ENCODE measurements at places on chromosomes 3 and 15.

DNA sequence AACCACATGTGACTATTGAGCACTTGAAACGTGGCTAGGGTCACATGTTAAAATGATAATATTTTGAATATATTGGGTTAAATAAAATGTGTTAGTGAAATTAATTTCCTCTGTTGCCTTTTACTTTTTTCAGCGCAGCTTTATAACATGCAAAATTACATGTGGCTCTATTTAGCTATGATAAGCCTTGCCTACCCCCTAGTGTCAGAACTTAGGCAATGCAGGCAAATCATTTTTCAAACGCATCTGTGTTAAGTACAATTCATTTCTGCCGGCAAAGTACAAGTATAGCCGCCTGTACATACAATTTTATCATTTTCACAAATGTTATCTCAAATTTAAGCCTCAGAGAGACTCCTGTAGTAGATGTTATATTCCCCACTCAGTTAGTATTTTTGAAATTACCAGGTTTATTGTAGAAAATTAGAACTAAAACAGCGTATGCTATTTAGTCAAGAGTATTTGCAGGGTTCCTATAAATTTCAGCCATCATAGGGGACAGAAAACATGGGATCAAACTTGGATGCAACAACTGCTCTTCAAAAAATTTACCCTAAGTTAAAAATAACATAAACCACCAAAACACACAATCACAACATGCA, 56.1 kb downstream of the TAFA4 start:
- peak; percentile 55 for DNase-seq

GRCh38 chr15:49751191-49751590, 130.3 kb downstream of the DTWD1 start:
- DNase-seq: no peak

- no peak for DNase-seq
Observed at GRCh38 chr3:51720292-51721061, 13.6 kb downstream of the GRM2 start.

DNA sequence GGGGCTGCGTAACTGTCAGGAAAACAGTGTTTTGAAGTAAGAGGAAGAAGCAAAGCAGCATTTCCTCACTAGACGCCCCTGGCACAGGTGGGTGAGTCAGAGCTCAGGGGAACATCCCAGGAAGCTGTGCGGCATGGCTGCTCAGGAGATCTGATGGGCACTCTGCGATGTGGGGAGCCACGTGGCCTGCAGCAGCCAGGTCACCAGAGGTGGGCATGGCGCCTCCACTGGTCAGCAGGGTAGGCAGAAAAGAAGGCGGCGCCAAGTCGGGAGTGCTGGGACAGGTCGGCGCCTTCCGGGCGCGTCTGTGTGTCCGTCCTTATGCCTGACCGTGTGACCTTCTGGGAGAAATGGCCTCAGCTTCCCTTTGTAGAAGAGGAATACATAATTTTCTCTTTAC, 249.9 kb upstream of the ST8SIA2 start:
- no peak for DNase-seq

GRCh38 chr3:3340965-3341895, 161.7 kb upstream of the CRBN start:
- no peak for DNase-seq

DNA sequence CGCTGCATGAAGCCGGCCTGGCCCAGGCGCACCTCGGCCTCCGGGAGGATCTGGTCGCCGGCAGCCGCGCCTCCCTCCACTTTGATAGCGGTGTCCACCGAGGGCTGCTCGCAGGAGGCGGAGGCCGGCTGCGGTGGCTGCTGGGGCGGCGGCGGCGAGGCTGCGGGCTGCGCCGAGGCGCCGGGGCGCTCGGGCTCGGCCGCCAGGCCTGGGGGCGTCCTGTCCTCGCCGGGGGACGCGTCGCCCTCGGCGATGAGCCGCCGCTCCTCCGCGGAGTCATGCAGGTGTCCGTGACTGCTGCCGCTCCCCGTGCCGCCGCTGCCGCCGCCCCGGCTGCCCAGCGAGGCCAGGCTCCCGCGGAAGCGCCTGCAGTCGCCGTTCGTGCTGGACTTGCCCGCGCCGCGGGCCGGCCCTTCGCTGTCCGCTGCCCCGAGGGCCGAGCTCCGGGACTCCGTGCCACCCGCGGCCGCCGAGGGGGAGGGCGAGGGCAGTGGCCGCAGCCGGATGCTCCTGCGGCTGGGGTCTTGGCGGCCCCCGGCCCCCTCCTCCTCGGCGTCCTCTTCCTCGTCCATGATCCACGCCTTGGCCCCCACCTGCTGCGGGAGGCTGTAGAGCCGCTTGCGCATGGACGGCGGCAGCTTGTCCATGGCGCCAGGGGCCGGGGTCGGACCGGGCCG, 996 bp downstream of the HCN4 start:
- DNase-seq: peak; percentile 53

DNA sequence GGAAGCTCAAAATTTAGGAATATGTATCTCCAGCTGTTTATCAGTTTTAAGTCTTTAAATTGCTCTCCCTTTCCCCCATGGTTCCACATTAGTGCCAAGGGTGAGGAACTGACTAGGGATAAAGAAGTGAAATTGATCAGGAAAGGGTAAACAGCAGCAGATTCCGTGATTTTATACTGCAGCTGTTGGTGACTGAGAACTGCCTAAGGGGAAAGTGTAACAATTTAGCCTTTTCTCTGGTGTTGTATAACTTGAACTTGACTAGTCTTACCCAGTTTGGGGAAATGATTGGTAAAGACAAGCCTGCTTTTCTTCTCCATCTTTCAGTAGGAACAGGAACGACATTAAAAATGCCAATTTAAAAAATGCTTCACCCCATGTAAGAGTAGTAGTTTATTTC, 5.0 kb downstream of the SPRED1 start:
- DNase-seq: no peak

DNA sequence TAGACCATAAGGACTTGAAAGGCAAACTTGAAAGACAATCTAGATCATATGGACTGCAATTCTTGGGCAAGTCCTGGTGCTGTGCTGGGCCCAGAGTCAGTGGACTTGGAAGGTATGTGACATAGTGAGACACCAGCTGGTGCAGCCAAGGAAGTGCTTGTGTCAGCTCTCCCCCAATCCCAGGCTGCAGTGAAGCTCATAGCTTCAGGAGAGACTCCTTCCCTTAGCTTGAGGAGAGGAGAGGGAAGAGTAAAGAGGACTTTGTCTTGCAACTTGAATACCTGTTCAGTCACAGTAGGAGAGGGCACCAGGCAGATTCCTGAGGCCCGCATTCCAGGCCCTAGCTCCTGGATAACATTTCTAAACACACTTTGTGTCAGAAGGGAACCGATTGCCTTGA, 127.4 kb upstream of the ZPLD1 start:
- no peak for DNase-seq

- DNase-seq: no peak
Observed at GRCh38 chr3:159866201-159866746, 122.4 kb upstream of the IL12A start.

- peak; percentile 75 for DNase-seq
Observed at GRCh38 chr3:126259411-126260391, 79.3 kb upstream of the ALDH1L1 start.

DNA sequence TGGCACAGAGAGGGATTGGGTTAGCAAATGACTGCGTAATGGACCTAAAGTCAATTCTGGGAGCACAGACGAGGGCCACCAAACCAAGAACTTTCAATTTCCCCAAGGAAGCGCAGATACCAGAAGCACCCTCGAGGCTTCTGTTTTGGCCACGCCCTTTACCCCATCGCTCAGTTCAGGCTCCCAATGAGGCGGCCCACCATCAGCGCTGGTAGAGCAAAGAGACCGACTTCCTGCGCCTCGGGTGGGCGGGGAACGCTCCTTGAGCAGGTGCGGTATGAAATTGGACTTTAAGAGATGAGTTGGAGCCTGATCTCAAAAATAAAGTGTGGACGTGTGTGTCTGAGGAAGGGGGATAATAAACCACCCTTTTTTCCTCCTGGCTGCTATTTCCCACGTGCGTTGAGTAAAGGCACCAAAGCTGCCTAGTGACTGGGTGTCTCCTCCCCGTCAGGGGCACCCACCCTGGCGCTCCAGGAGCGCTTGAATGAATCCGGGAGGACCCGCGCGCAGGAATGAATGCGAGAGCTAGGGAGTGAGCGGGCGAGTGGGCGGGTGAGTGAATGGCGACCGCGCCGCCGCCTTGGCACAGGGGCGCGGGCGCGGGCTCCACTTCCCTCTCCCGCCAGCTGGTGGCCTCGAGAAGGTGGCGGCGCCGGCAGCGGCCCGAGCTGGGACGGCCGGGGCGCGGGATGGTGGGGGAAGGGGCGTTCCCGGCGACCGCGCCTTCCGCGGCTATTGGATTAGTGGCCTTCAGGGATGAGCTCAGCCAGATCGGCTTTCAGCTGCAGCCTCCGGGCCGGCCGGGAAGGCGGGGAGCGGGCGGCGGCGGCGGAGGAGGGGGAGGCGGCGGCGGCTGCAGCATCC, at the start of gene SPSB4:
TSS of gene SPSB4 (plus strand) at position 772 of the 867 bp plus-strand sequence. CDS start 14,758 bp downstream, outside the sequence.
- DNase-seq: peak; percentile 83

DNA sequence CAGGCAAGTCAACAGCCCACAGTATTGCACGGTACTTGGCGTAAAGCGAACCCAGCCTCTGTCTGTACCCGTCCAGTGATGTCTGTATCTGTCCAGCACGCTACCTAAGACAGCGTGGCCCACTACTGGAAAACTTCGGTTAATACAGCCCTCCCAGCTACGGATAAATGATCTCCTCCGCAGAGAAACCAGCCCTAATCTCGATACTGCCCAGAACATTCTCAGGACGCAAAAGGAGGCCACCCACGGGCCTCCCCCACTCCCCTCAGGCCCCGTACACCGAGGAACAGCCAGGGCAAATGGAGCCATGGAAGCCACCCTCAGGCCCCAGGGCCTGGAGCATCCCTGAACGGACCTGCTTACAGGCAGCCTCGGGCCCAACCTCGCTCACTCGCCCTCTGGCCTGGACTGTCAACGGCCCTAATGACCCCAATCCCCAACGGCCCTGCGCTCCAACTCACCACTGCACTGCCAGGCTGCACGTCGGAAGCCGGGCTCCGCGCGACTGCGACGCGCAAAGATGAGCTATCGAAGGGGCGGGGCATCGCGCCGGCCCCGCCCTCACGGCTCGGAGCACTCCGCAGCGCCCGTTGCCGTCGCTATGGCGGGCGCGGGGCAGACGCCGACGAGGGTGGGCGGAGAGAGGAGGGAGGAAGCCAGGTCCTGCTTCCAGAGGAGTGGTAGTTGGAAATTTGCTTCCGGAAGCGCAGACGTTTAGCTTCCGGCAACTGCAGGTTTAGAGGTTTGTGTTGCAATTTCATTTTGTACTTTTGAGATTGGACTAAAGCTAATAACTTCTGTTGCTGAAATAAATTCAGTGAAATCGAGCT, at the start of gene SKIC8:
TSS of gene SKIC8 (minus strand) at position 509 of the 830 bp plus-strand sequence. CDS start 3,923 bp downstream, outside the sequence.
- DNase-seq: peak; percentile 97

DNA sequence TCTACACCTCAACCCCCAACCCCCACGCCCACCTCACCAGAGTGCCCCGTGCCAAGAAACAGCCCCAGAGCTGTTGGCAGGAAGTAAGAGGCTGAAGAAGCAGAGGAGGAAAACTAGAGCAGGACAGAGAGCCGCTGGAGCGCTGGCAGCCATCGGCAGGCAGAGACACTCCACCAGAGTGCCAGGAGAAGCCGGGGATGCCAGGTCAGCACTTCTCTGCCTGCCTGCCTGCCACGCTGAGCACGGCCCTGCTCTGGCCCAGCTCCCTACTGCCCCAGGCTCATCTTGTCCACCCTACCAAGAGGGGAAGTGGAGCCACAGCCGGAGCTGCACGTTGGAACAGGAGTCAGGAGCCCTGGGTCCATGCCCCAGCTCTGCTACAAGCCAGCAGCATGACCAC, 29.7 kb downstream of the CACNA2D2 start:
- no peak for DNase-seq

GRCh38 chr3:79367803-79368202, 400.0 kb downstream of the ROBO1 start:
- DNase-seq: no peak

DNA sequence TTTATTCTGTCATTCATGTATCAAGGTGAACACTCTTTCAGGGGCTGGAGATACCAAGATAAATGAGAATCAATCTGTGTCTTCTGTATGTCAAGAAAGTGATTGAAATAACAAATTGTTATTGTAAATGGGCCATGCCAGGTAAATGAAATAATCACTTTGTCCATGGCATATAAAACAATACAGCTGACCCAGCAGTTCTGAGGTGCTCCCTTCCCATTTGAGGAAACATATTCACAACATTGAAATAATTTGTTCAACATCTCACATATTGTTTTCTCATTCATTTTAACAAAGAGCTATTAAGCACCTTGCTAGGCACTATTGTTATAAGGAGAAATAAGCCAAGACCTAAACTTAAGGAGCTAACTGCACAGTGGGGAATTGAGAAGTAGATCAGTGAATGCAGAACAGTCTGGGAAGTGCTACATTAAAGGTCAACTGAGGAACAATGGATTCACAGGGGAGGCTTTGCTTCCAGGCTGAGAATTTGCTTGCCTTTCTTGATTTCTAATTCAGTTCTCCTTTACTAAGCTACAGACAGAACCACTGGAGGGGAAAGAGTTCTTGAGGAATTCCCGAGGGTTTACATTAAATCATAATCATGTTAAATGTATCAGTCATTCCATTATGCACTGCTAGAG, 806.3 kb upstream of the ARPP21 start:
- DNase-seq: no peak

- DNase-seq: peak; percentile 68
Observed at GRCh38 chr15:63466378-63467192, 37.8 kb upstream of the USP3 start.

- DNase-seq: no peak
Observed at GRCh38 chr15:50594311-50594710, 47.8 kb upstream of the USP50 start.

- DNase-seq: no peak
Observed at GRCh38 chr15:34620142-34620541, 36.7 kb upstream of the GOLGA8B start.
